Activated T-cell treated with anti-CD3 and anti-CD28 coated beads, Interleukin-2, amount 50 U/mL, for 4 hours (primary cell): ENCODE measurements at places on chromosomes 13 and 19. TPM values are rescaled to one million over a fixed set of nuclear protein-coding genes. Genes with fewer than 3 reads are reported as not detected.

DNA sequence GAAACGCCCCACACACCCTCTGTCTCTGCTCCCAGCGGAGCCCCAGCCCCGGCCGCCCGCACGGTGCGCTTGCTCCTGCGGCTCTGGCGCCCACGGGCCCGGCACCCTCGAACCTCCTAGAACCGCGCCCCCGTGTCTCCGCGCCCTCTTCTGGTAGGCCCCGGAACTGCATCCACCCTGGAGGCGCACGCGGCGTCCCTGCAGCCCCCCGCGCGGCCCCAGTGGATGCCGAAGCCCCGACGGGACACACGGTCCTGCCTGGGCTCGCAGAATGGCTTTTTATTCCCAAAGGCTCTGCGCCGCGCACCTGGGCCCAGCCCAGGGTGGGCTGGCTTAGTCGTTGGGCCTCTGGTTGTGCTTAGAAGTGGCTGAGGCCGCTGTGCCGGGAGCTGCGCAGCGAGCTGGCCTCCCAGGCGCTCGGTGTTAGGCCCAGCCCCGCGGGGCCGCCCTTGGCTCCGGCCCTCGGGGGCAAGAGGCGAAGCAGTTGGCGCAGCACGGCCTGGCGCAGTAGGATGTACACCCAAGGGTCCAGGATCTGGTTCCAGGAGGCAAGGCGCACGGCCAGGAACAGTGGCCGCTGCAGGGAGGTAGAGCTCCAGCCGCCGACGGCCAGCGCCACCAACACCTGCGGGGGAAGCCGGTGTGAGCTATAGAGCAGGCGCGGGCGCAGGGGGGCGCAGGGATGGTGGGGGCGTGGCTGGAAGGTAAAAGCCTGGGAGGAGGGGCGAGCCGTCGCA is 2.8 kb downstream of the PTGER1 start:
- DNase-seq: peak; percentile 91

- no peak for DNase-seq
These were observed 27.0 kb upstream of the F2RL3 start for GRCh38 chr19:16861834-16862233.

- no peak for DNase-seq
These were observed 52.0 kb downstream of the TDRD3 start for GRCh38 chr13:60448907-60449510.

DNA sequence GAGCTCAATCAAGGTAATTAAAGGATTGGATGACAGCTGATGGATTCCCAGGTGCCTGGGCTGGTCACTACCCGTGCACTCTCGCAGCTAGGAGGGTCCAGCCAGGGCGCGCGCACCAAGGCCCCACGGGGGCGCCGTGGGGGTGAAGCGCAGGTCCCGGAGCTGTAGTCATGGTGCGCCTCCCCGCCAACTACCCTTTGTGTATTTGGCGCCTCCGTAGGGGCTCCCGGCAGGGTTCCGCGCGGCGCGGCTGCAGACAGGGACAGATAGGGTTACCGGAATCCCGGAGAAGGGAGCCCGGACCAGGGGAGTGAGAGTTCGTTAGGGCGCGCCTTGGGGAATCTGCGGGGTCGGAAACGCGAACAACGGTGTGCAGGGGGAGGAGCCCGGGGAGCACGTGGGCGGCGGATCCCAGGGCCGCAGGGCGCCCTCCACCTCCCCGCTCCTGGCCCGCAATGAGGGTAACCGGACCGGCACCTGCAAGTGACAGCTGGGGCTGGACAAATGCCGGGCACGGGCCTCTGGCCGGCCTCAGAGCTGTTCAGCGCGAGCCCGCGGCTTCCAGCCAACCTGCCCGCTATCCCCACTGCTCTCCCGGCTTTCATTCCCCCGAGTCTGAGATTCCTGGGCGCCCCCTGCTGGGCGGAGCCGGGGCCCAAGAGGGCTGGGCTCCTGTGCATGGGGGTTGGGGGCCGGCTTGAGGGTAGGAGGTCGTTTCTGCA is 3.4 kb upstream of the PRAM1 start:
- peak; percentile 76 for DNase-seq

GRCh38 chr13:65154661-65155447 is 2075.3 kb downstream of the PCDH9 start:
- DNase-seq: no peak

SYNE4 gene
- total RNA-seq: 1.2 TPM

FGF14 gene
- not detected for total RNA-seq
